NCI-H187 (cell line): ENCODE measurements at places on chromosomes 1 and 21.

DNA sequence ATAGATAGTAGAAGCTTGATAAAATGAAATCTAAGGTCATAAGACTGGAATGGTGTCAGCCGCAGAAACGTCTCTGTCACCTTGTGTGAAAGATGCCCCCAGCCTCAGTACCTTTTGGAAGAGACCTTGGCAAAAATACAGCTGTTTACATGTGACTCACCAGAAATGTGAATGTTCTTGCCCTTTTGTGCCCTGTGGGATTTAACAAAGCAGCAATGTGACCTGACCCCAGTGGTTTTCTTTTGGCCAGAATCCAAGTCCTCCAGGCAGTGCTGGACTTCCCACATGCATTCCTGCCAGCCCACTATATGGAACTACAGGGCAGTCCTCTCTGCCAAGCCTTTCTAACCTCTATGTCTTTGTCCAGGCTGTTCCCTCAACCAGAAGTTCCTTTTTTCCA lies 27.2 kb upstream of the LRRC8C start:
- DNase-seq = no peak

GRCh38 chr21:36710729-36711048 lies 11.8 kb downstream of the SIM2 start:
- no peak for DNase-seq

DNA sequence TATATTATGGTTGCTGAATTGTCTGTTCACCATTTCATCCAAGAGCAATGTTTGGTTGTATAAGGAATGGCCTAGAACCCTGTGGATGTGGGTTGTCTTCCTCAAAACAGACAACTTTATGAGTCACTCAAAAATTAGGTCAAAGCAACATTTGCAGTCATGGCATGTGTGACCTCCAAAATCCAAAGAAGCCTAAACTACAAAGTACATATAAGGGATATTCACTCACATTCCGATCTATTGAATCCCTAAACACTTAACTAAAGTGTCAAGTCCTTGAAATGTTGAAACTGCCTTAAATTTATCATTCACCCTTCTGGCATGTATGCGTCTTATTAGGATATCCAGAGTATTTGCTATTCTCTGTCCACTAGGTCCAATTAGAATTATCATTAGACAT lies 491.5 kb downstream of the NUF2 start:
- no peak for DNase-seq

GRCh38 chr1:214912127-214912526 lies 170.4 kb upstream of the KCNK2 start:
- DNase-seq = no peak

DNA sequence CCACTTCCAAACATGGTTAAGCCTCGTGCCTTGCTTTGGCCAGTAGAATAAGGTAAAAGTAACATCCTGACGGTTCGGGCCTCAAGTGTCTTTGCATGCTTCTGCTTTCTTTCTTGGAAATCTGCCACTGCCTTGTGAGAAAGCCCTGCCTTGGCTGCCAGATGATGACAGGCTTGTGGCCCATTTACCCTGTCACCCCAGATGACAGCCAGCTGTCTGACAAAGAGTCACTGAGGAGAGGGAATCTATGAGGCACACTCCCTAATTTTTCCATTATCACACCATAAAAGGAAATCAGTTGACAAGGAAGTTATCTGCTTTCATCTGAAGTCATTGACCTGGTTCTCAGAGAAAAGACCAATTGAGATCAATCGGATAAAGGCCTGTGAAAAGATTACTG lies 199.8 kb downstream of the USH2A start:
- DNase-seq = no peak

DNA sequence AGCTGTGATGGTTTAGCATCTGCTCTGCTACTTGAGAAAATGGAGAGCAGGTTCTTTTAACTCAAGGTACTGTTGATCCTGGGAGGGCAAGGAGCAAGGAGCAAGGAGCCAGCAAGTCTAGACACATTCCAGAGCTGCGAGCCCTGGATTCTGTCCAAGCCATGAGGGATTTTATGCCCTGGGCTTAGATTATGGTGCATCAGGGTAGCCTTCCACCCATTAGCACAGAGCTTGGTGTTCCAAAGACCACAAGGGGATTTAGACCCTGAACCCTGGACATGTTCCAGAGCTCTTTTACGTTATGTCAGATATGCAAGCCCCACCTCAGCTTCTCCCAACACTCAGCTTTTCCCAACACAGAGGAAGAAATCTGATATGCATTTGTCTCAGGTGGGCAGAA lies 2.0 kb upstream of the OR14I1 start:
- no peak for DNase-seq

DNA sequence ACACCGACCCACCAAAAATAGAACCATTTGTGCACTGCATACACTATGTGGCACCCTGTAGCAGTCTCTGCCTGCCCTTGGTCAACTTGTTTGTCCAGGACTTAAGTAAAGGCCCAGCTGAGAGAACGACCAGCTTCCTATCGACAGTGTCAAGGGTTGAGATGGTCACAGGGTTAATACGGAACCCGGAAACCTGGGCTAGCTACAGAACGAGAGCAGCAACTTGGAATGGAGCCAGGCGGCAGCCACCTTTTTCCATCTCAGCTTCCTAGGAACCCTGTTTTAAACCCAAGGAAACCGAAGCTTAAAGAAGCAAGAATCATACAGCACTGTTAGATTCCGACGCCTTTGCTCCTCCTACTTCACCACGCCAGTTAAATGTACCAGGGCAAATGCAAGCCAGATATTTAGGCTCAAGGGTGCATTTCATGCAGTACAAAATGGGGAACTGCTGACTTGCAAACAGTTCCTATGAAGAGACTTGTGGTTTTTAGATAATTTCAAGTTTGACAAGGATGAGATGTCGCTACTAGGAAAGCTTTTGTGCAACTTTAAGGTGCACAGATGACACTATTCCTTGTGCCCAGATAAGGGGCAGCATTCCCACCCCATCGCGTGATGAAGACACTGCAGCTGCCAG lies 35.5 kb downstream of the SLC66A1 start:
- no peak for DNase-seq

- no peak for DNase-seq
Measured at GRCh38 chr1:148264374-148265276, 112.5 kb upstream of the NBPF11 start.

DNA sequence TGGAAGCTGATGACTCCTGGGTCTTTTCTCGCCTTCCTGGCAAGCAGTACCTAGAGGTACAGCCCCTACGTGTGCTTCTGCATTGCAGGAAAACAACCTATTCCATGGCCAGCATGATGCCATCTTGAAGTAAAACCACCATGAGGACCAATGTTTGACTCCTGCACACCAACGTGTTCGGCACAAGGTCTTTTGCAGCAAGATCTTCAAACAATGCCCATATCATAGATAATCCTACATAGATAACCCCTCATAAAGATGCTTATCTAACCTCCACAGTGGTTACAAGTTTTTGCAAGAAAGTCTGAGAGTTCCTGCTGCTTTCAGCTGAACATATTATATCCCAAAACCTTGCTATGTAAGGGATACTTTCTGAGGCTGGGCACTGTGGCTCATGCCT lies 141.1 kb upstream of the MAP1LC3C start:
- no peak for DNase-seq

DNA sequence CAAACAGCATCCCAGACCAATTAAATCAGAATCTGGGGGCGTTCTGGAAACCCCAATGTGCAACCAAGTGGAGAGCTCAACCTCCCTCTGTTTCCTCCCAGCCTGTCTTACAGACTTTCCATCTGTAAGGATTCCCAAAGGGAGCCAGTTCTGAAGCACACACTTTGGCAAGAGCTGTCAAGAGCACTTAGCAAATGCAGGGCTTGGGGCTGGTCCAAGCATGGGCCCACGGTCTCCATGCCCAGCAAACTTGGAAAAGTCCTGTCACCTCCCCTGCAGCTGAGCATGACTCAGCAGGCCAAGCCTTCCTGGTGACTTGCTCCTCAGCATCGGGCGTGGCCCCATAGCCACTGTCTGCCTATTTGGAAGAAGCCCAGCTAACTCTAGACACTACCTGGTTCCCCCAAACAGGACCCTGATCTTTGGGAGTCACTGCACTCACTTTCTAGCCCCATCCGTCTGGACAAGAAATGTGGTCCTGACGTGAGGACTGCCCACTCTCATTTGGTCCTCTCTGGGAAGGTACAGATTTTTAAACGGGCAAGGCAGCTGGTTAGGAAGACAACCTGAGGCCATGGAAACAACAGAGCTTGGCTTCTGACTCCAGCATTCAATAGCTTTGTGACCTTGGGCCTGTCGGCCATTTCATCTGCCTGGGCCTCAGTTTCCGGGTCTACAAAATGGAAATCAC lies 16.9 kb downstream of the SLC2A1 start:
- DNase-seq = no peak

- DNase-seq = peak; percentile 57
Measured at GRCh38 chr1:209652873-209653401, 712 bp upstream of the LAMB3 start.
